Prostate gland (tissue), 2 donors: ENCODE measurements at places on chromosomes 1 and 21.

DNA sequence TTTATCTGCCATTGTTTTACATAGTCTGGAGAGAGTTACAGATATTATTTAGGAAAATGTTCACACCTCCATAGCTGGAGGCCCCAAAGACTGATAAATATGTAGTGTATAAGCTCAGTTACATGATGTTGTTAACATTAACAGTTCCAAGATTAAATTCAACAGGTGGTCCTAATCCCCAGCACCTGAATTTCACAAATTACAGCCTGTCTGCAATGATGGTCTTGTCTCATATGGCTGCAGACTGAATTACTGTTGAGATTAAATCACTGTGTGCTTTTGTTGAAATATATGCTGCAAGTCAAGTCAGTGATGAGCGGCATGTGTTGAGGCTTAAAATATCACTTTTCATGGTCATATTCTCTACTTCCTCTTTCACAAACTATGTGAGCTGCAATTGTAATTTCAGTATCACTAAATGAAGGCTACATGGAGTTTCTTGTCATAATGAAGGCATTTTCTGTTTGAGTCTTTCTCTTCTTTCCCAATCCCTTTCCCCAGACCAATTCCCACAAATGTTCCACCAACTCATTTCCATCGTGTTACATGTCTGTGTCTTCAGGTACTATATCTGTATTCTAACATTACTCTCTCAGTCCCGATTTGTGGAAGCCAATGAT lies 4.2 kb downstream of the ST6GALNAC5 start:
- DNase-seq, result no peak

- no peak for DNase-seq
Measured at GRCh38 chr1:10613340-10613739, 138.6 kb downstream of the PEX14 start.

DNA sequence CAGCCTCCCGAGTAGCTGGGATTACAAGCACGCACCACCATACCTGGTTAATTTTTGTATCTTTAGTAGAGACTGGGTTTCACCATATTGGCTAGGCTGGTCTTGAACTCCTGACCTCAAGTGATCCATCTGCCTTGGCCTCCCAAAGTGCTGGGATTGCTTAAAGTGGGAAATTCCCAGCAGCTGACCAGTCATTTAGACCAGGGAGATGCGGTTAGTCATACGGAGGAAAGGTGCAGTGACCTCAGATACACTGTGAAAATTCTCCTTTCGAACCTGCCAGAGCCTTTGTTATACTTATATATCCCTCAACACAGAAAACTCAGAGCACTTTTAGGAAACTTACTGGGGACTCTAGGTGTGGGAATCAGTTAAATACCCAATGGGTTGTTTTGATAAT lies 39.6 kb downstream of the MAP10 start:
- DNase-seq, result no peak

- DNase-seq, result no peak
Measured at GRCh38 chr1:208536212-208536611, 292.0 kb upstream of the PLXNA2 start.

GRCh38 chr1:195618287-195618686 lies 990.0 kb downstream of the KCNT2 start:
- DNase-seq, result no peak

- peak; percentile 11 for DNase-seq
Measured at GRCh38 chr1:99969260-99969728, 502 bp upstream of the SLC35A3 start.

DNA sequence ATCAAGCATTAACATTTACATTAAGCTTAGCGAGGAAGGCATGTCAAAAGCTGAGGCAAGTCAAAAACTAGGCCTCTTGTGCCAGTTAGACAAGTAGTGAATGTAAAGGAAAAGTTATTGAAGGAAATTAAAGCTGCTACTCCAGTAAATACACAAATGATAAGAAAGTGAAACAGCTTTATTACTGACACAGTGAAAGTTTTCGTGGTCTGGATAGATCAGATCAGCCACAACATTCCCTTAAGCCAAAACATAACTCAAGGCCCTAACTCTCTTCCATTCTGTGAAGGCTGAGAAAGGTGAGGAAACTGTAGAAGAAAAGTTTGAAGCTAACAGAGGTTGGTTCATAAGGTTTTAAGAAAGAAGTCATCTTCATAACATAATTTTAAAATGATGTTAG lies 131.9 kb downstream of the VAV3 start:
- DNase-seq, result no peak

DNA sequence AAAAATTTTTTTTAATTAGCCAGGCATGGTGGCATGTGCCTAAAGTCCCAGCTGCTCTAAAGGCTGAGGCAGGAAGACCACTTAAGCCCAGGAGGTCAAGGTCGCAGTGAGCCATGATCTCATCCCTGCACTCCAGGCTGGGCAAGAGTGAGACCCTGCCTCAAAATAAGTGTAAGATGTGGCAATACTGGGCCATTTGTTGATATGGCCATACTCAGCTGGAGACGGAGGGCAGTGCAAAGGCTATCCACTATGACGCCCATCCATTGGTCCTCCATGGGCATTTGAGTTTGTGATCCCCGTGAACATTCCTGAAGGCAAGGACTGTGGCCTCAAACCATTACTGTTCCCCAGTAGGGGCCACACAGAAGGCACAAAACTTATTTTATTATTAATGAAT lies 1.5 kb downstream of the CASP9 start:
- DNase-seq, result no peak
